ENCODE measurements at places on chromosomes 4 and X.

- no peak for DNase-seq
Measured at GRCh38 chrX:15911734-15912550, 57.3 kb upstream of the AP1S2 start.

DNA sequence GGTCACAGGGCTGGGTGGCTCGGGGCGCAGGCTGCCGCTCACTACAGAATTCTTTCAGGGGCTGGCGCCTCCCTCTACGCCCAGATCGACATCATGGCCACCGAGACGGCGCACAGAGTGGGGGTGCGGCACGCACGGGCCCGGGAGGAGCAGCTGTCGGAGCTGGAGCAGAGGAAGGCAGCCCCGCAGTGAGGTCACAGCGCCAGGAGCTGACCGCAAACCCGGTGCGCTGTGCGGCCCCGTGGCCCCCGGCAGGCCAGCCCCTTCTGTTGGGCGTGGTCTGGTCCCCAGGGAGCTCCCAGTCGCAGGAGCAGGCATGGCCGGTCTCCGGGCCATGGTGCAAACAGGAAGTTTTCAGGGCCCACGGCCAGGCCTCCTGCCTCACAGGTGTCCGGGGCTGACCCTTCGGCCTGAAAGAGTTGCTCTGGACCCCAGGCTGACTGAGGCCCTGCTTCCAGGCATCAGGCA lies 31.6 kb downstream of the LRPAP1 start:
- DNase-seq: no peak

DNA sequence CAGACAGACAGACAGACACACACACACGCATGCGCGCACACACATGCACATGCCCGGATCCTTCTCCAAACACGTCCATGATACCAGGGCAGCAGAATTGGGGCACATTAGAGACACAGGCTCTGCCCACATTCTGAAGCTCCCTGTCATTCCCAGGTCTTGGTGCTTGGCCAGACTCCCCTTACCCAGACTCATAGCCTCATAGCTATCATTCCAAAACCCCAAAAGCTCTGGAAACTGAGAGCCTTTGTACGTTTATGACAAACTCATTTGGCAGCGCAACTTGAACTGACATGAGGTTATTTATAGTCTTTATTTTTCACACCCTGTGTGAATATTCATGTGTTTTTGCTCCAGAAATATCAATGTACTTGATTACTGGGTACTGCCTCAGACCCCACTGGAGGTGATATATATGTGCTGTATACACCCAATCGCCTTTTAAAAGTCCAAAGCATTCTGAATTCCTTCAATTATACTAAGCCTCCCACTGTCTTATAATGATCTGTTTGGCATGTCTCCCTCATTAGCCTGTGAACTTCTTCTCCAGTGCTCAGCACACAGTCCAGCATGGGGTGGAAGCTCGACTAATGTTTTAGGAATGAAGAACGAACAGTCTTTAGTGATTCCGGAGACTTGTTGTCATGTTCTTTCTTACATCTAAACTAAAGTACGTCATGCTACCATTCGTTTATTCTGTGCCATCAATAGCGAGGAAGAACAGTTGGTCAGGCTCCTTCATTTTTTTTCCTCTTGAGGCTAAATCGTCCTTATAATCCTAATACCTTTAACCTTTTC lies 45.0 kb downstream of the RTL9 start:
- no peak for DNase-seq

GRCh38 chrX:41720125-41720779 lies 3.7 kb upstream of the GPR82 start:
- no peak for DNase-seq

- no peak for DNase-seq
Measured at GRCh38 chrX:47648376-47648775, 2.0 kb downstream of the ELK1 start.

GRCh38 chr4:56311299-56311975 lies 75.9 kb downstream of the AASDH start:
- peak; percentile 2 for DNase-seq

- no peak for DNase-seq
Measured at GRCh38 chr4:158816955-158817354, 48.1 kb downstream of the FNIP2 start.
